T-cell (primary cell): ENCODE measurements at places on chromosomes 3 and 15.

DNA sequence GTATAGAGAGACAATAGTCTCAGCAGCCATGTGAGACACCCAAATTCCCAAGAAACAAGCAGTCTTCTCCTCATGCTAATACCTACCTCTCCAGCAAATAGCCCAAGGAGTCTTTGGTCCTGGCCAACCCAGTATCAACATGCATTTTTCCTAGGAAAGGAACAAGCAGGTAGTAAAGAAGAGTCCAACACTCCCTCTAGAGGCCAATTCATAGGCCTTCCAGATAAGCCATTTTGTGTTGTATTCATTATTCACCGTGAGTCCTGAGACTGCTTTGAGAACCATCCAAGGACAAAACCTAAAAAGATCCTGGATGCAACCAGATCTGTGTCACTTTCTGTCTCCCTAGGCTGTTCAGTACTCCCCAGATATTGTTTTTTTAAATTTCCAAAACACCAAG lies 63.6 kb upstream of the SNTN start:
- no peak for DNase-seq

- no peak for DNase-seq
These were observed 1.4 kb downstream of the MAPK6 start for GRCh38 chr15:52020221-52021085.

GRCh38 chr3:108006881-108007331 lies 83.9 kb downstream of the CD47 start:
- DNase-seq = no peak

DNA sequence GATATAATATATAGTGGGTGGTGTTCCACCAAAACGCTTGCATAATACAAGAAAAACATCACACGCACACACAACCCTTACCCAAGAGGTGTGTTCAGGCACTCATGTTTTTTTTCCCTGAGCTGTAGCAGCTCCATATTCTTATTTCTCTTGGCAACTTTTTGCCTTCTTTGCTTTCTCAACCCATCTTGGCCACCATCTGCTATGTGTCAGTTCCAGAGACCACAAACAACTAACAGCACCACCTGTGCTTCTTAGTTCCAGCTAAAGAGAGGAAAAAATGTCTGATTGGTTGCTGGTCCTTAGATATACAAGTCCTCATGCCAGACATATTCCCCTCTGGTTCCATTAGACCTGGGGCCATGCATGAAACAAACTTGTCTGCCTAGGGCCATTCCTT lies 11.9 kb downstream of the ACTC1 start:
- DNase-seq = no peak

DNA sequence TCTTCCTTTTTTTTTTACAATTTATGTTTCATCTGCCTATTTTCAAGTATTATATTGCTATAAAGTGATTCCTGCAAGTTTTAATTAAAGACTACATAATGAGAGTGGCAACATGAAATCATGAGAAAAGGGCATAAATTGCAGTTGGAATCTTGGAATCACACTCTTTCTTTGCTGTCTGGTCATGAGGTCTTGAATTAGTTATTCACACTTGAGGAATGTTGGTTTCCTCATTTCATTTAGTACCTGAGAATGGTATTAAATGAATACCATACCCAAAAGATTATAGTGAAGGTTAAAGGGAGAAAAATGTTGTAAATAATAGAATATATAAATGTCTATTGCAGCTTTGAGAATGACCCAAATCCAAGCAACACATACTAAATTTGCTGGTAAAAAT lies 25.8 kb upstream of the CNTN3 start:
- no peak for DNase-seq

- DNase-seq = no peak
These were observed 194.7 kb downstream of the KLHL25 start for GRCh38 chr15:85600001-85600400.

- no peak for DNase-seq
These were observed 56.4 kb downstream of the NEDD4 start for GRCh38 chr15:55937040-55937439.

- DNase-seq = peak; percentile 17
These were observed 1.4 kb downstream of the FOXP1 start for GRCh38 chr3:71582036-71582611.

DNA sequence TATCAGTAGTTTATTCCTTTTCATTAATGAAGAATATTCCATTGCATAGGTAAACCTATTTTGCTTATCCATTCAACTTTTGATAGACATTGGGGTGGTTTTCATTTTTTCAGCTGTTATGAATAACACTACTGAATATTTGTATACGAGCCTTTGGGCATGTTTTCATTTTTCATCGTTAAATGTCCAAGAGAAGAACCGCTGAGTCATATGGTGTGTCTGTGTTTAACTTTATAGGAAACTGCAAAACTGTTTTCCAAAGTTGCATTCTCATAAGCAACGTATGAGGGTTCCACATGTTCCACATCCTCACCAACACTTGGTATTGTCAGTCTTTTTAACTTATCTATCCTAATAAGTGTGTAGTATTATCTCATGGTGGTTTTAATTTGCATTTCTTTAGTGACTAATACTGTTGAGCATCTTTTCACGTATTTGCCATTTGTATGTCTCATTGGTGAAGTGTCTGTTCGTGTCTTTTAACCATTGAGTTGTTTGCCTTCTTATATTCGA lies 33.8 kb downstream of the REC114 start:
- DNase-seq = no peak

DNA sequence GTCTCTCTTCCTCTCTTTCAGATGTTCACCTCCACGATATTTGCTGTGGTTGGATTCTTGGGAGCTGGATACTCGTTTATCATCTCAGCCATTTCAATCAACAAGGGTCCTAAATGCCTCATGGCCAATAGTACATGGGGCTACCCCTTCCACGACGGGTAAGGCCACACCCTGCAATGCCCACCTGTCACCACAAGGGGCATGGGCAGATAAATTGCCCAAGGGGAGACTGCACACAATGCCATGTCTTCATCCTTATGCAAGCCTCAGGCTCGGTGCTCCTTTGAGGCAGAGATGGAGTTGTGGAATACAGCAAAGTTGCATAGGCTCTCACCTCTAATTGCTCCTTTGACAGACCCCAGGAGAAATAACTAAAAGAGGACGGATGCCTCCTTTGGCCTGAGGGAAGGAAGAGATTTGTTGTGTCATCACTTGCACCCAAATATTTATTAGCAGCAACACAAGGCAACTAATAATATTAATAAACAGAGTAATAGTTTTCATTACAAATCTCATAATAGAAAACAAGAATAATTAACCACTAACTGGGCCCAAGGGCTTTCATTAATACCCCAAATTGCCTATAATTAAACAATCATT lies 13.2 kb downstream of the TM4SF4 start:
- peak; percentile 4 for DNase-seq

- no peak for DNase-seq
These were observed 23.6 kb downstream of the CCR1 start for GRCh38 chr3:46184469-46184868.

DNA sequence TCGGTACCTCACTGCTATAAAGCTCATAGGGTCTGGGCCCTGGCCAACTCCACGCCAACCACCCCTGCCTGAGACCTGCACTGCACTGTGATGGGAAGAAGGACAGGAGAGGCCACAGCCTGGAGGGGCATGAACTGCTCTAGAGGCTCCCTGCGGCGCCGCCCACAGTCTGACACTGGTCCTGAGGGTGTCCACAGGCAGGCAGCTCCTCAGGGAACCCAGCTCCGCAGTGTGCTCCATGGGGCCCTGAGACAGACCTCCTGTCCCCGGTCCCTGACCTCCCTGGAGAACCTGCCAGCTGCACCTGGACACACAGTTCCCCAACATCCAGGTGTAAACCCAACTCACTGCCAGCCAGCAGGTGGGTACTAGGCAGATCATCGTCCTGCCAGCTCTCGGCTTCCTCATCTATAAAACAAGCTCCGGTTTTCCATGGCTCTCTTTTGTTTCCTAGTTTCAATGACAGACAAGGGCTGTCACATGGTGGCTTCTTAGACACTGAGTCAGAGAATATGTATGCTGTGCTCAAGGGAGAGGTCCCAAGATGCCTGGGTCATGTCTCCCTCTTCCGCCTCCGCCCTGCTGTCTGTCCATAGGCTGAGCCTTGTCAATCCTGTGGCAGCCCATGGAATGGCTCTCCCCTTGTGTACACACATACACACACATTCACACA lies 5.1 kb upstream of the HAPLN3 start:
- DNase-seq = no peak

- DNase-seq = no peak
These were observed 26.5 kb downstream of the IQGAP1 start for GRCh38 chr15:90414408-90415028.

DNA sequence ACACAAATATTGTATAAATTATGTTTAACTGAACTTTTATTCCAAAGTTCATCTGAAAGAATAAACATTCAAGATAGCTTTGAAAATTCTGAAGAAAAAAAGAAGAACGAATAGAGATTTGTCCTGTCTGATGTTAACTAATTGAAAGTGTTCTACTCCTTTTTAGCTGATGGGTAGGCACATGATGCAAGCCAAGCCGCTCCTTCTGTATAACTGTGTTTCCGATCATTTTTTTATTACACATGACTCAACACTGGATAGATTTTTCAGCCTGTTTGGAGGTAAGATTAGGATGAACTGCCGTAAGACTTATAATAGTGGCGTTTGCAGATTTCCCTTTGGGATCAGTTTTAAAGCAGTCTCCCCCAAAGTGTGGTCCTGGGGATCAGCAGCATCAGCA lies 19.0 kb downstream of the NSUN3 start:
- DNase-seq = no peak

DNA sequence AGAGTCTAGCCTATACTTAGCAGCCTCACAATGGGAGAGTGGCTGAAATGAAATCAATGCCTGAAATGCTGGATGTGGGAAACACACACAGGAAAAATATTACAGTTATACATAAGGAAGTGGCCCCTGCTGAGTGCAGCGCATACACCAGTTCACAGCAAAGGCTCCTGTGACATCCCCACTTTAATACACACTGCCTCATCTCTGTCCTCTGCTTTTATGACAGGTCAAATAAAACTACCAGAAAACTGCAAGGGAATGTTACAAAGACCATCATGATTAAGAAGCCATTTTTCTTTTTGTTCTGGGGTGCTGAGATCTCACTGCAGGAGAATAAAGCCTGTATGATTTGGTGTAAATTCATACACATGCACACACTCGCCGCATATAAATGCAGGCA lies 214.3 kb downstream of the ARRDC4 start:
- no peak for DNase-seq

- no peak for DNase-seq
These were observed 442 bp downstream of the QTRT2 start for GRCh38 chr3:114057011-114057347.

DNA sequence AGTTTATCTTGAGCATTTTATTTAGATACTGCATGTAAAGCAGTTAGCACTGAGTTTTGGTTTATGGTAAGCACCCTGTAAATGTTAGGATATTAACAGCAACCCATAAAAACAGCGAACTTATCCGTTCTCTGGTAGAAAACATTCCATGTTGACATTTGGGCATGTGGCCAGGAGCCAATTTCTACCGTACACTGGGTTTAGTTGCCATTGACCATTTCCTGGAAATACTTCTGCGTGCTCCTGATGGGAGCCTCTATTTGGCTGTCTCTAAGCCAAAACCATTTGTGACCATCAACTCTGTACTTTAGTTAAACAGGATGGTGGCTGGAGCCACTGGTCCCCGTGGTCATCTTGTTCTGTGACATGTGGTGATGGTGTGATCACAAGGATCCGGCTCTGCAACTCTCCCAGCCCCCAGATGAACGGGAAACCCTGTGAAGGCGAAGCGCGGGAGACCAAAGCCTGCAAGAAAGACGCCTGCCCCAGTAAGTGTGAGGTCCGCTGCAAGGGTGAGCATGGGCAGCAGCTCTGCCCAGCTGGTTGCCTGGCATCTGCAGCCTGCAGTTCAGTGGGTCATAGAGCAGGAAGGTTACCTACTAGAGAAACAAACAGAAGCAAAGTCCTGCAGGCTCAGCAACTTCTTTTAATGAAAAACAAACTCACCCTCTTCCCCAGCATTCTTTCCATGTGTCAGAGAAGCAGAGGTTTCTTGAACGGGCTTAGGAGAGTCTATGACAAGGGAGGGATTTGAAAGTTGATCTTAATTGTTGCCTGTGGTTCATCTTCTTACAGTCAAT lies 7.1 kb downstream of the THBS1 start:
- DNase-seq = no peak

DNA sequence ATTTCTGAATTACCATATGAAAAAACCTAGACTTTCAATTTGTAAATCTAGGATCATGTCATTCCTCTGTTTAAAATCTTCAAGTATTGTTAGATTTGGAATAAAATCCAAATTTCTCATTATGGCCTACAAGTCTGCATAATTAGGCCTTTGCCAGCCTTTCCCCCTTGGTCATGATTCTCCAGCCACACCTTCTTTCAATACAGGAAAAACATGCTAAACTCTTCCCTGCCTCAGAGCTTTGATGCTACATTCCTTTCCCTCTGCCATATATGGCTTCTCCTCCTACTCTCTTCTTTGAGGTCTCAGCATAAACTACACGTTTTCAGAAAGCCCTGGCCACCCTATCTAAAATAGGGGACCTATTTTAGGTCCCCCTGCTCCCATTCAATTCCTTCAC lies 48.5 kb downstream of the TM6SF1 start:
- DNase-seq = no peak

DNA sequence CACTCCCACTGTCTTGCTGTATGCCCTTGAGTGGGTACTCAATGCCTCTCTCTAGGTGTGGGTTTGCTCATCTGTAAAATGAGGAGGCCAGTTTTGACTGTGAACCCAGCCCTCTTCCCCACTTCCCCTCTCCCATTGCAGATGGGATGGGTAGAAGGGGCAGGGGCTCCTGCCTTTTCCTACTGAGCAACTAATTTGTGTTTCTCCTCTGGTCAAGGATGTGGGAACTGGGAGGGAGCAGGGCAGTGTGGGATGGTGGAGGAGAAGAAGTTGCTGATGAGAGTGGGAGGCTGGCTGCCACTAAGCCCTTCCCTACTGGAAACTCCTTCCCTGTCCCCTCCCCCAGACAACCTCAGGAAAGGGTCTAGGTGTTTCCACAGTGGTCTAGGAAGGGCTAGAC lies 20.1 kb upstream of the ANKDD1A start:
- no peak for DNase-seq

DNA sequence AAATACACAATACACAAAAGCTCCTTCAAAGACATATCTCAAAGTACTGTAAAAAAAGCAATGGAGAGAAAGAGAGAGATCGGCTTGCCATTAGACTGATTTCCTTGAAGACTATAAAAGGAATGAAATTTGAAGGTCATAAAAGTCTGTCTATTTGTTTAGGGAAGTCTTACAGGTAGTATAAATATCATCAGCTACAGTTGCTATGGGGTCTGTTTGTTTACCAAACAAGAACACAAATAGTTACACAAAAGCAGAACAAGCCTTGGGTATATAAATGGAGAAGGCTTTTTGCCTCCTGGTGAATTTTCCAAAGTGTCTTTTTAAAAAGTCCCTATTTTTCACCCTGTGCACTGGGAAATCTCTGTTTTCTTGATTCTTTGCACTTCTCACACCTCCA lies 552.3 kb downstream of the FOXP1 start:
- DNase-seq = no peak

GRCh38 chr3:71662056-71662455 lies 63.1 kb downstream of the EIF4E3 start:
- DNase-seq = no peak
